Mesangial cell (primary cell): ENCODE measurements at places on chromosomes 16 and 17. TPM values are rescaled to one million over a fixed set of nuclear protein-coding genes. Genes with fewer than 3 reads are reported as not detected.

Gene RAMP2
- 5.1 TPM in 2 replicates for total RNA-seq

Gene CTF1
- total RNA-seq: 2.8 and 6.8 TPM in 2 replicates

Gene PIRT
- total RNA-seq: not detected in 2 replicates

Gene SLC52A1
- total RNA-seq: under 0.01 TPM in 1 of 2 replicates, not detected in the other

Gene TAF1C
- total RNA-seq: 26.7 and 31.4 TPM in 2 replicates

Gene MRPL58
- total RNA-seq: 43.9 and 84.7 TPM in 2 replicates

Gene KRT24
- not detected in 2 replicates for total RNA-seq

Gene SLC16A11
- 0.13 and 0.16 TPM in 2 replicates for total RNA-seq

Gene RNF222
- not detected in 2 replicates for total RNA-seq

Gene TMEM114
- not detected in 2 replicates for total RNA-seq

Gene MYLK3
- total RNA-seq: under 0.01 and 0.13 TPM in 2 replicates

Gene TANC2
- 30.1 and 36.9 TPM in 2 replicates for total RNA-seq

Gene KLHL10
- not detected in 2 replicates for total RNA-seq
